ENCODE measurements at places on chromosomes 3 and 15.
A peak's percentile ranks its signal among the peaks of the same experiment; 100 is the strongest.

DNA sequence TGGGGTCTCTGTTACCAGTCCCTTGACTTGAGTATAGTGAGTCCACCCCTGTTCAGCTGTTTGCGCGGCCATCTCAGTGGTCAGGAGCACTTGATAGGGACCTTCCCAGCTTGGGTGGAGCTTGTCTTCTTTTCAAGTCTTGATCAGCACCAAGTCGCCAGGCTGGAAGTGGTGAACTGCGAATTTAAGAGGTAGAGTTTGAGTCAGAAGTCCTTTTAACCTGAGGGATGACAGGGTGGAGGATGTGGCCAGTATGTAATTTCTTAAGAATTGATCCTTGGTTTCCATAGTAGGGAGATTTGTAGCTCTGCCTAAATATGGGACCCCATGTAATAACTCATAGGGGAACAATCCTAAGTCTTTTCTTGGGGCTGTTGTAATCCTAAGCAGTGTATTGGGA is 86.3 kb upstream of the XCR1 start:
- no peak for DNase-seq

DNA sequence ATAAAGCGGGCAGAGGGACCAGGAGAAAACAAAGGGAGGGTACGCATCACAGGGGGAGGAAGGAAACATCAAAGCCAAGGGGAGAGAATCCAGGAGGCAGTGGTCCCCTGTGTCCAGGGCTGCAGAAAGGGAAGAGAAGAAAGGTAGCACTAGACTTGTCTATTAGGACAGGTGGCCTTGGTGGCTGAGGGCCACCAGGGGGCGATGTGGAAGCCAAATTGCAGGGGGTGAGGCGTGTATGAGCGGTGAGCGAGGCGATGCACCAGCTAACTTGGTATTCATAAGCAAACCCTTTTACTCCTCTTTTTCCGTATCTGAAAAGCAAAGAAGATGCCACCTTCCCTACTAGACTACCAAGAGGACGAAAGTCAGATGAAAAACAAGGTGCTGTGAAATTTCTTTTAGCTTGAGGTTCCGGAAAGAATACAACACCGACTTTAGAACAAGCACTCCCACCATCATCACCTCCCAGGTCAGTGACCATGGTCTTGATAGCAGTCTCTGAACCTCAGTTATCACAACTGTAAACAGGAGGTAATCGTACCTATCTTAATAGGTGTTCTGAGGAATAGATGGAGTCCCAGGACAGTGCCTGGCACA is 654.4 kb upstream of the ADAMTS9 start:
- no peak for DNase-seq

DNA sequence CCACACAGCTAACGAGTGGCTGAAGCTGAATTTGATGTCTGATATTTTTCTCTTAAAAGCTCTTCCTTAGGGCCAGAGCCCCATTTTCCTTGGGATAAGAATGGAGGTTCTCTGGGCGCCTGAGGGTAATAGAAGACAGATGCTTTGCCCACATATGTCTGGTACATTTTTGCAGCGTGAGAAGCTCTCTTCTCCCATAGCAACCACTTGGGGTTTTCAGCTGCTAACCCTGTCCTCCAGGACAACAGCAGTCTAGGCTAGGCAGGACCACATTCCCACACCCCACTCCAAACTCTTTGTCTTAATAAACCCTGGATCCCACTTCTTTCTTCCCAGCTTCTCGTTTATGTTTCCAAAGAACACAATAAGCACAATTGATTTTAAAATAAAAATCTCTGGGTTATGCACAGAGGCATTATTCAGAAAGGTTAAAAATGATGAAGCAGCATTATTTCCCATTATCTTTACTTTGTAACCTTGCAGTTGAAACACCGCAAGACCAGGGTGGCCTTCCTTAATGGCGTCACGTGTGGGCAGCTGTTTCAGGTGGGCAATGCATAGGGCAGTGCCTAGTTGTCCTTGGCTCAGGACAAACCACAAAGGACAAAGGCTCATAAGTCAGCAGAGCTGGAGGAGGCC is 56.5 kb upstream of the NTRK3 start:
- DNase-seq = no peak

DNA sequence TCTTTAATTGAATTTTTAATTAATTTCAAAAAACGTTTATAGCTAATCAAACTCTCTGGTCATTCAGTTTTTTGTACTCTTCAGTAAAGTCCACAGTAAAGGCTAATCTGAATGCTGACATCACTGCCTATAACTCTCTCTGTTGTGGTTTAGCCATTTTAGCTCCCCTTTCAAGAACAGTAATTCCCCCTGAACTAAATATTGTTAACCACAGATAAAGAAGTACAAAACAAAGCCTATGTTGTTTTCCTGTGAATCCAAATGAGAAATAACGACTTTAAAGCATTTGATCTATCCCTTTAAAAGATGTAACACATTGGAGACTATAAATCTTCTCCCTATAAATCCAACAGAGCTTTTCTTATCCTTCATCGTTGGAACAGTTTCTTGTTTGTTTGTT is 94.2 kb downstream of the ZBTB20 start:
- no peak for DNase-seq

GRCh38 chr15:31197497-31198414 is 96.2 kb upstream of the TRPM1 start:
- DNase-seq = peak; percentile 40

DNA sequence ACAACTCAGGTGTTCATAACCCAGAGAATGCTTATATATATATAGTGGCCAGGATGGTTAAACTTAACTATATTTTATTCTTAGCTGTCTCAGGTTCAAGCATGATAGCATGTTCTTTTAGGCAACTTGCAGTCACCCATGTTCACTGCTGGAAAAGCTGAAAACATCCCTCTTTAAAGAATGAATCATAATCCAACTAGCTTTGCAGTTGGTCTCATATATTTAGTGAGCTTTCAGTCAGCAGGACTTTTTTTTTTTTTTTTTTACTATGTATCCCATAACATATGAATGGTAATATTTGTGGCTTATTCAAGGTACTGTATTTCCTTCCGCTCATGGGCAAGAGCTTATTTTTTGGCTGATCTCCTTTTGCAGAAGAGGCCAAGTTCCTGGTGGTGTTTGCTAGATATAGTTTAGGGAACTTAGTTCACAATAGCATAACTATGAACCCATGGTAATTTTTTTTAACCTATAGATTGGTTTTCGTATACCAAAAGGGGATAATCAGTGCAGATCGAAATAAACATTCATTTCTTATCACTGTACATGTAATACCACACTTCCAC is 77.6 kb downstream of the CMSS1 start:
- DNase-seq = no peak

DNA sequence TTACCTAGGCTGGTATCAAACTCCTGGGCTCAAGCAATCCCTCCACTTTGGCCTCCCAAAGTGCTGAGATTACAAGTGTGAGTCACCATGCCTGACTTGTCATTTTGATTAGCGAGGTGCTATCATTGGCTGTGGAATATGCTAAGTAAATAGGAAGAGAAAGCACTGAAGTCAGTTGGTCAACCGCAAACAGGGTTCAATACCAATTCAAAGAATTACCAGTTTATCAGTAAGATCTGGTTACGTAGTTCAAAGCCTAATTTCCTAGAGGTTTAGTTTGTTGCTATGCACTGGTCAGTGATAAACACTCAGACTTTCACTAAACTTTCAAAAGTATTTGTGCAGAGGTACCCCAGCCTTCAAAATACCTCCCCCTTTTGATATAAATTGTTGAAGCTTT is 29.5 kb downstream of the GLB1 start:
- no peak for DNase-seq

- DNase-seq = no peak
Observed at GRCh38 chr3:35745351-35745750, 106.0 kb downstream of the ARPP21 start.

- DNase-seq = no peak
Observed at GRCh38 chr3:194212845-194213331, 76.9 kb downstream of the HES1 start.

DNA sequence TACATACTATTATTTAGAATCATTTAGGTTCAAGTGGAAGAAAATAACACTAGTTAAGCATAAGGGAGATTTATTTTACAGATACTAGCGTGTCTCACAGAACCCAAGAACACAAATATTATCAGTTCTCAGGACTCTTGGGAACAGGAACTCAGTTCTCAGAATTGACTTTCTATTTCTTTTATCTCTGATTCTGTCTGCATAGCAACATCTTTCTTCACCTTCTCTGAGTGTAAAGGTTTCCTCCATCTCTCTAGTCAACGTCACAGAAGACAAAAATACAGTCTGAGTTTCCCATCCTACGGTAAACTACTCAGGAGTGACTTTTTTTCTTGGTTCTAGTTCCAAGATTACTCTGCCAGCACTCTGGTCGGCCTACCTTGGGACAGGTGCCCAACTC is 220.0 kb downstream of the SV2B start:
- no peak for DNase-seq

GRCh38 chr15:63530752-63531299 is 26.4 kb downstream of the USP3 start:
- DNase-seq = no peak

DNA sequence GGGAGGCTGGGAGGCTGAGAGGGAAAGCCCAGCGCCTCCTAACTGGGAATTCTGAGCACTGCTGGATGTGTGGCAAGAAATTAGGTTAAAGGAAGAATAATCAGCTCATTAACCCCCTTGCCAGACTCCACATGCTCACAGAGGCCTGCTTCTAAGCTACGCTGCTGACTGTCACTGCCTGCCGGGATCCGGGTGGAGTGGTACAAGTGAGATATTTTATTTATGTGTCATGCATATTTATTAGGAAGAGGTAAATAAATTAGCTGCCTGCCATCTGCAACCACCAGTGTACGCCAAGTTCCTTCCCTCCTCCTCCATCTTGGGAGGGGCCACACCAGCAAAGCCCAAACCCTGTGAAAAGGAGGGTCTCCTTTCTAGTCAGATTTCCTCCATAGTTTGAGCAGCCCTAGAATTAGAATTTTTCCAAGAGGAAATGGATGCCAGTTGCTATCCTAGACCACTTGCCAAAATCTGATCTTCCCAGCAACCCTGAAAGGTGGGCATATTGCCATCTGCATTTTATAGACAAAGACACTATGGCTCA is 43.5 kb upstream of the GRIP2 start:
- DNase-seq = no peak

- no peak for DNase-seq
Observed at GRCh38 chr3:55770077-55770476, 283.0 kb upstream of the WNT5A start.

GRCh38 chr3:134904241-134904771 is 109.2 kb downstream of the EPHB1 start:
- DNase-seq = peak; percentile 2

Data from activated CD8-positive, alpha-beta memory T cell treated with anti-CD3 and anti-CD28 coated beads for 48 hours (primary cell).